ENCODE measurements at places on chromosomes 4 and X.
A peak's percentile ranks its signal among the peaks of the same experiment; 100 is the strongest.

DNA sequence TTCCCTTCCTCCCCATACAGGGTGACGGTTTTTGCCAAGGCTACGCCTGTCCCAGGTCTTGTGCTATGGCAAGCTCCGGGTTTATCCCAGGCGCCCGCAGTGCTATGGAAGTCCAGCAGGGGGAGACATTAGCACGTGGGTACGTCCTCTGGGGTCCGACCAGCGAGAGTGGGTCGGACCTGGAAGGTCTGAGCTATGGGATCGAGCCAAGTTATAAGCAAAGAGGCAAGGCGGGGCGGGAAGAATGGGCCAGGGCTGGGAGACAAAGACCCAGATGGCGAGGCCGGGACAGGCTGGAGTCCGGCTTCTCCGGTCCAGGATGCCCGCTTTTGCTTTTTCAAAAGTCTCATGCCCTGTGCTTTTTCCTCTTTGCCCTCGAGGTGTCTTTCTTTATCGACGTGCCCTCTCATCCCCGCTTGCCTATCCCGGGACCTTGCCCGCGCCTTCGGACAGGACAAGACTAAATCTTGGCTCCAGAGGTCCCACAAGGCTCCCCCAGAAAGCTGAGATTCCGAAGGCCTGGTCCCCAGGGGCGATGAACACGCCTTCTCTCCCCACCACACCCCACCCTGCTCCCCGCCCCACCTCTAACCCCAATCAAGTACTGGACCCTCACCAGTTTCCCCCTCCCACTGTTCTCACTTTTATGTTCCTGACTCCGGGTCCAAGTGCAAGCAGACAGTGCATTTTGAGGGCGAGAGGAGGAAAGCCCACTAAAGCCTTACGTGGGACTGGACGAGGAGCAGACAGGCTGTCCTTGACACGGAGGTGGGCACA, 785 bp upstream of the EFNB1 start:
- peaks cover 35% of the 10 kb centered on the region for H3K4me1 ChIP-seq
- peak; percentile 72 for DNase-seq
- no peak overlapping the region for H3K27ac ChIP-seq
- H3K4me3 ChIP-seq, result peak overlapping the region; percentile 80
- no peaks in the 10 kb centered on the region for H3K36me3 ChIP-seq

GRCh38 chr4:59920416-59920815, 1279.7 kb upstream of the ADGRL3 start:
- H3K4me3 ChIP-seq, result no peak overlapping the region
- DNase-seq, result no peak
- H3K4me1 ChIP-seq, result no peaks in the 10 kb centered on the region
- no peaks in the 10 kb centered on the region for H3K36me3 ChIP-seq

GRCh38 chr4:122662701-122663100, 41.8 kb upstream of the IL21 start:
- H3K4me1 ChIP-seq, result no peaks in the 10 kb centered on the region
- no peak overlapping the region for H3K4me3 ChIP-seq
- H3K27ac ChIP-seq, result no peak overlapping the region
- DNase-seq, result no peak

DNA sequence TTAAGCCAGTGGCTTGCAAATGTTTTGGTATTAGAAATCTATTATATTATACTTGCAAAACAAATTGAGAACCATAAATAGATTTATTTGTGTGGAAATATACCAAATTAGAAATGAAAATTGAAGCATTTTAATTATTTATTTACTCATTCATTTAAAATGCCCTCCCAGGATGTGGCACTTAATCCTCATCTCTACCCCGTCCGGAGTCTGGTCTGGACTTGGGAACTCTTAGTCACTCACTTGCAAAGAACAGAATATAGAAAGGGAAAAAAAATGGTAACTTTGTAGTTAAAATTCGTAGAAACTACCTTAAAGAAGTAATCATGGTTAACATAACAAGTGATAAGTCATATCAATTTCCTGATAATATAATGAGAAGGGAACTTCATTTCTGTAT, 775.9 kb upstream of the INTU start:
- no peak overlapping the region for H3K27ac ChIP-seq
- no peaks in the 10 kb centered on the region for H3K36me3 ChIP-seq
- no peaks in the 10 kb centered on the region for H3K27me3 ChIP-seq
- no peak overlapping the region for H3K4me3 ChIP-seq
- no peaks in the 10 kb centered on the region for H3K4me1 ChIP-seq
- no peak for DNase-seq

DNA sequence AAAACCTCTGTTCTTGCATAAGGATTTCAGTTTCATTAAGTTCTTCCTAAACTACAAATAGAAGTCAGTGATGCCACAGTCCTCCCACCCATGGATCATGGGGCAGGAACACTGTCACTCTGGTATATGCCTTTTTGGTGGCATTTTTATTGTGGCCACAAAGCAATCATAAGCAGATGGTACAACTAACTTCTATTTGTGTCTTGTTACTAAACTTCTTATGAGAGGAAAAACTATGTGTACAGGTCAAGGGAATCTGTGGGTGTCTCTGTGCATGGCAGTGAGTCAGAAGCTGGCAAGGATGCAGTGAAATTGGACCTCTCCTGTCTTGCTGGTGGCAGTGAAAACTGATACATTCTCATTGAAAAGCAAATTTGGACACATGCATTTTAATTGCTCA, 245.0 kb upstream of the GPC4 start:
- H3K4me1 ChIP-seq, result no peaks in the 10 kb centered on the region
- H3K36me3 ChIP-seq, result no peaks in the 10 kb centered on the region
- H3K27ac ChIP-seq, result no peak overlapping the region
- no peak for DNase-seq

GRCh38 chrX:103663981-103664762, 22.3 kb downstream of the MORF4L2 start:
- H3K4me3 ChIP-seq, result no peak overlapping the region
- no peaks in the 10 kb centered on the region for H3K4me1 ChIP-seq
- H3K27ac ChIP-seq, result no peak overlapping the region
- H3K36me3 ChIP-seq, result no peaks in the 10 kb centered on the region

- no peaks in the 10 kb centered on the region for H3K27me3 ChIP-seq
- no peak overlapping the region for H3K27ac ChIP-seq
- H3K36me3 ChIP-seq, result no peaks in the 10 kb centered on the region
- no peak for DNase-seq
Observed at GRCh38 chr4:3823496-3824341, 57.5 kb downstream of the ADRA2C start.
